ENCODE measurements at places on chromosomes 1 and 21.

GRCh38 chr1:147591261-147591891 is 50.1 kb downstream of the BCL9 start:
- DNase-seq, result no peak

DNA sequence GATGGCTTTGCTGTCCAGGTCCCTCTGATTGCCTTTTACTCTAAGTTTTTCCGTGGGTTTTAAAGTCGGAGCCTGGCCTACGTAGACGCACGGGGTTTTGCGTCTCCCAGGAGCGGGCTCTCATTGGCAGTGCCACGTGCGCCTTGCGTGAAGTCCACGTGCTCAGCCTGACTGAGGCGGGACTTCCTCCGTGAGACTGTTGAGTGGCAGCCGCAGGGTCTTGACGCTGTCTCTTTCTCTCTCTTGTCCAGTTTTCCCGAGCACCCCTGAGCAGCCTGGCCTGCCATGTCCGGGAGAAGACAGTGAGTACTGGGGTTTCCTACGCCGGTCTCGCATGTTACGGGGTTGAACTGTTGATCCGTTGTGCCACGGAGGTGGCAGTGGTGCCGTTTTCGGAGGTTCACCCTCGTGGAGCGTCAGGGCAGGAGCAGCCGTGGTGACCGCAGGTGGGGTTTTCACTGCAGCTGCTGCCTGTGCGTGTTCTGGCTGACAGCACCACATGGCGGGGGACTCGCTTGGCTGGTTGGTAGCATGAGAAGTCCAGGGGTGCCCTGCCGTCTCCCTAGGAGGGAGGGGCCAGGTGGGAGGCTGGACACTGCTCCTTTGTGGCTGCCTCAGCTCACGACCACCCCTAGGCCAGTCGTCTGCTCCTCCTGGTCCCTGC is 9.2 kb downstream of the PRKCZ start:
- no peak for DNase-seq

GRCh38 chr21:45302082-45303061 is 14.7 kb upstream of the POFUT2 start:
- DNase-seq, result peak; percentile 49

DNA sequence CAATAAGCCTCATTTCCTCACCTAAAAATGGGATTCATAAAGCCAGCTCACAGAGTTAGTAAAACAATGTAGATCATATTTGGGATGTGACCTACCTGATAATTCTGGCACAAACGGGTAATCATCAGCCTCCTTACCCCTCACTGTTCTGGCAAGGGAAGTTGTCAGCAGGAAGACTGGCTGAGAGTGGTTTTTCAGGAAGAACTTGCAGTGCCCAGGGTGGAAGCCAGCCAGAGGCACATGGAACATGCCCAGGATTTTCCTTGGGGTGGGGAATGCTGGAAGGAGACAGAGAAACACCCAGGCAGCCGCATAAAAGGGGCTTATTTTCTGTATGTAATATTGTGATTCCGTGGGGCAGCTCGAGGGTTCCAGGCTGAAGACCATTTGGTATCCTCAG is 7.7 kb upstream of the SLC5A9 start:
- no peak for DNase-seq

DNA sequence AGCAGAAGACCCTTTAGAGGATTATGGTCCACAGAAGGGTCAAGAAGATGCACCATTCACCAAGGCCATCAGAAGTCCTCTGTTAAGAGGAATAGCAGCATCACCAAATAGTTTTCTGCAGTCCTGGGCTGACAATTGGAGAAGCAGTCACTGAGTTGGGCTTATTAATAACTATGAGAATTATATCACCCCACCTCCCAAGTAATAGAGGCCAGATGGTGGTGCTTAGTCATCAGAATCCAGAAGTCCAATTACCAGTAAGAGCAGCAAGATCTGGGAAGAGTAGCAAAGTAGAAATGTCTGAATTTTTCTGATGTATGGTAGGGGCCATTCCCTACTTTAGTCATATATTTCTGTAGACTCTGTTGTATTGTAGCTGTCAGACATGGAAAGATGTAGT is 6.1 kb upstream of the PSMA5 start:
- DNase-seq, result no peak

DNA sequence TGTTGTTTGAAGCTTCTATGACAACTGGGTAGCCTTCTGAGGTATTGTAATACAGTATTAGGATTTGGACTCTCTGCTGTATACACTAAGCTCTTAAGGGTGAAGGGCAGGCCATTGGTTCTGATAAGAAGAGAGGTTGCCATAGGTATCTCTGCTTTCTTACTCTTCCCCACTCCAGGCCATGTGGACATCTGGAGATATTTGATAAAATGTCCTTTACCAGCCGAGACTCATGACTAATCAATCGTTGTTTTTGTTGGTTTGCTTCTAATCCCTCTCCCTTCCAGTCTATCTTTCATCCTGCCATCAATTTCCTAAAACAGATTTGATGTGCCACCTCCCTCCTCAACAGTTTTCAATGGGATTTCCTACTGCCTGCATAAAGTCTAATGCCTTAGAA is 64.6 kb upstream of the WDR26 start:
- no peak for DNase-seq

GRCh38 chr1:109890115-109890953 is 20.3 kb upstream of the CSF1 start:
- DNase-seq, result no peak

DNA sequence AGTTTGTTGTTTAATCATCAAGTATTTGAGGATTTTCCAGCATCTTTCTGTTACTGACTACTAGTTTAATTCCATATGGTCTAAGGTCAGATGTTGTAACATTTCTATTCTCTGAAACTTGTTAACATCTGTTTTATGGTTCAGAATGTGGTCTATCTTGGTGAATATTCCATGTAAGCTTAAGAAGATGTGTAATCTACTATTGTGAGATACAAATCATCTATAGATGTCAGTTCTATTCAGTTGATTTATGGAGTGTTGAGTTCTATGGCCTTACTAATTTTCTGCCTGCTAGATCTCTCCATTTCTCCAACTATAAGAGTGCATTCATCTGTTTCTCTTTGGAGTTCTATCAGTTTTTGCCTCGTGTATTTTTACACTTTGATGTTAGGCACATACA is 31.5 kb downstream of the WARS2 start:
- no peak for DNase-seq

DNA sequence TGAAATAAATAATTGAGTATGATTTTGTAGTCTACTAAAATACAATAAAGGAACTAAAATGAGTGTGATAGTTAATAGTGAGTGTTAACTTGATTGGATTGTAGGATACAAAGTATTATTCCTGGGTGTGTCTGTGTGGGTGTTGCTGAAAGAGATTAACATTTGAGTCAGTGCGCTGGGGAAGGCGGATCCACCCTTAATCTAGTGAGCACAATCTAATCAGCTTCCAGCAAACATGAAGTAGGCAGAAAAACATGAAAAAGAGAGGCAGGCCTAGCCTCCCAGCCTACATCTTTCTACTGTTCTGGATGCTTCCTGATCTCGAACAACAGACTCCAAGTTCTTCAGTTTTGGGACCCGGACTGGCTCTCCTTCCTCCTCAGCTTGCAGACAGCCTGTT is 1716.6 kb downstream of the MRPL39 start:
- no peak for DNase-seq

DNA sequence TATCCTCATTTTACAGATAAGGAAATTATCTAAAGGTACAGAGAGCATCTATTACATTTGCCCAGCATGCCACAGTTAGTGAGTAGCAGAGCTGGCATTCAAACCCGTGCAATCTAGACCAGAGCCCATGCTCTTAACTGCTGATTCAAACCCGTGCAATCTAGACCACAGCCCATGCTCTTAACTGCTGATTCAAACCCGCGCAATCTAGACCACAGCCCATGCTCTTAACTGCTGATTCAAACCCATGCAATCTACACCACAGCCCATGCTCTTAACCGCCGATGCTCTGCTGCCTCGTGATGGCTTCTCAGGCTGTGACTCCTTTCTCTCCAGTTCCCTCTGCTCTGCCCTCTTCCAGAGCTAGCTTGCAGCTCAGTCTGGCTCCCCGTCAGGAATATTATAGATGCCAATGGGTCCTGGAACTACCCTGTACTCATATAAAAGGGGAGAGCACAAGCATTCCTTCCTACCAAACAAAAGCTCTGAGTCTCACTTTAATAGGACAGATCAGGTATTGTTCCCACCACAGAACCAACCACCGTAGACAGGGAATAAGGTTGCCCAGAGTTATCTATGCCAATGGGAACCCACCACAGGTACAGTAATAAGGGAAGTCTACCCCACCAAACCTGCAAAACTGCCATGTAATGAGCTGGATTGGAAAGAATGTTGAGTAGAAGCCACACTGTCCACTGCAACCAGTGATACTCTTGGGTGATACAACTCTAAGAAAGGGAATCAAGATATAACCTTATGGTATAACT is 78.4 kb downstream of the SMYD3 start:
- no peak for DNase-seq

- no peak for DNase-seq
These were observed 18.9 kb downstream of the ARHGEF16 start for GRCh38 chr1:3473381-3473844.

DNA sequence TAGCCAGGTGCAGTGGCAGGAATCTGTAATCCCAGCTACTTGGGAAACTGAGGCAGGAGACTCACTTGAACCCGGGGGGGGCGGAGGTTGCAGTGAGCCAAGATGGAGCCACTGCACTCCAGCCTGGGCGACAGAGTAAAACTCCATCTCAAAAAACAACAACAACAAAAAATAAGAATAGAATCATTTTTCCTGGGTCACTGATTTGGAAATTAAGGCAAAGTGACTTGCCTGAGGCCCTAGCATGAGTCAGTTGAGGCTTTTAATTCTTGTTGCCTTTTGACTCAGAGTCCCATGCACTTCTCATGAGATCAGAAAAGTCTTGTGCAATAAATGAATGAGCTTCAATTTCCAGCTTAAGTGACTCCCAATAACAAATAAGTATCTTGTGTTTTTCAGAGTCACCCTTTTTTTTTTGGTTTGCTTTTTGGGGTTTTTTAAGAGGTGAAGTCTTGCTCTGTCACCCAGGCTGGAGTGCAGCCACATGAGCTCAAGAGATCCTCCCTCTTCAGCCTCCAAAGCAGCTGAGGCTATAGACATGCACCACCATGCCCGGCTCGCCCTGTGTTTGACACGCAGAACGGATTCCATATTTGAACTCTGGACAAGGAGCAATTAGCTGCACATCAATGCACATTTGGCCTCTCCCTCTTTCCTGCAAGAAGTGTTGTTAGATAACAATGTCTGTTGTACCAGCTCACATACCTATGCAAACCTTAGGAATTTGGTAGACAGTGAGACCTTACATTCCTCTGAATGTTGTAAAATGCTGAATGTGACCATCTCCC is 3.4 kb upstream of the PLEKHM2 start:
- no peak for DNase-seq

Data from GF-D8 (cell line).